Testis (tissue), 5 donors: ENCODE measurements at places on chromosomes 13 and 19. TPM values are rescaled to one million over a fixed set of nuclear protein-coding genes. Genes with fewer than 3 reads are reported as not detected.

PDE4A gene
- 20.1 TPM for total RNA-seq

F2RL3 gene
- 6.9 TPM for total RNA-seq

SLC1A6 gene
- 336 TPM for total RNA-seq

GRCh38 chr19:23914402-23915286 lies at the start of gene ZNF726:
Gene ZNF726, plus strand, starts transcription at chr19:23914886. Its CDS starts 109 bp downstream, at chr19:23914995.
- DNase-seq: peak; percentile 97
